ENCODE measurements at places on chromosomes 4 and X.
A peak's percentile ranks its signal among the peaks of the same experiment; 100 is the strongest.

GRCh38 chrX:147315483-147315882, 500.9 kb upstream of the CXorf51A start:
- no peak for DNase-seq

- no peak for DNase-seq
These were observed 171.6 kb upstream of the MAP3K15 start for GRCh38 chrX:19686876-19687275.

DNA sequence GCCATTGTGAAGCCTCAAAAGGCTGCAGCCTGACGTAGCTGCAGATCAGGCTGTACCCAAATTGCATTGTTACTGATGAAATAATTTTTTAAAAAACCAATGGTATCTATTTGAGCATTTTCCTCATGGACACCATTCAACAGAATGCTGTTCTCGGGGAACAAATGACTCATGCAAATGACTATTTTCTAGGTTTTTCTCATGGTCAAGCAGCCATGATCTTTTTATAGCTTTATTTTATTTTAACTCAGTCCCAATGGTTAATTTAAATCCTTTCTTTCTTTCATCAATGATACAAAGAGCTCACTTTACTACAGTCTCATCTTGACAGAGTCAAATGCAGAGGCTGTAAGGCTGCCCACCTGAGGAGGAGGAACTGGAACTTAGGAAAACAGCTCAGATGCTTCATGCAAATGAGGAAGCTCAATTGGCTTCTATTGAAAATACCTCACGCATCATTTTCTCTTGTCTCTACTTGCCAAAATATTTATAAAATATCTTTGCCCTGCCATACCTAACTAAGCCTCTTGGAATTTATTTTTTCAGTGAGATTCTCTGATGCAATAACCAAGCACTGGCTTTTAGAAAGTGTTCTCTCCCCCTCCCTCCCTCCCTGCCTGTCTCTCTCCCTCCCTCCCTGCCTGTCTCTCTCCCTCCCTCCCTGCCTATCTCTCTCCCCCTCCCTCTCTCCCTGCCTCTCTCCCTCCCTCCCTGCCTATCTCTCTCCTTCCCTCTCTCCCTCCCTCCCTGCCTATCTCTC, 81.0 kb downstream of the SORBS2 start:
- DNase-seq: peak; percentile 82

- peak; percentile 46 for DNase-seq
These were observed 136.4 kb downstream of the ZNF674 start for GRCh38 chrX:46408553-46409407.

DNA sequence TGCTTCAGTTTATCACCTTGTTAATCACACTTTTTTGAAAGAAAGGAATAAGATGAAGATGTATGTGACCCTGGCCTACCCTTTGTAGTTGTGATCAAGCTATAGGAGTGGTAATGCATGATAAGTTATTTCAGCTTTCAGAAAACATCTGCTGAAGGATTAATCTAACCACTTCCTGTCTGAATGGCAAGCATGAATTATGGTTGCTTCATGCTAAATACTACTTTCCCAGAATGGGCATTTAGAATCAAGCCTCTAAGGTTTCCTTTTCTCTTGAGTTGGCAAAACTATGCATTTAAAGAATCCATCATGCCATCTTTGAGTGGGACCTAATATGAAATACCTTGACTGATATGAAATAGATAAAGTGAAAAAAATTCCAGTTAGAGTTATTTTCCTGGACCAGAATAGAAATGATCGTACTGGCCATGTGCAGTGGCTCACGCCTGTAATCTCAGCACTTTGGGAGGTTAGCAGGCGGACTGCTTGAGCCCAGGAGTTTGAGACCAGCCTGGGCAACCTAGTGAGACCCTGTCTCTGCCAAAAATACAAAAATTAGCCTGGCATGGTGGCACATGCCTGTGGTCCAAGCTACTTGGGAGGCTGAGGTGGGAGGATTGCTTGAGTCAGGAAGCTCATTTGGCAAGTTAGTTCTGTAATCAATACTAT, 59.1 kb downstream of the ANXA3 start:
- peak; percentile 70 for DNase-seq

DNA sequence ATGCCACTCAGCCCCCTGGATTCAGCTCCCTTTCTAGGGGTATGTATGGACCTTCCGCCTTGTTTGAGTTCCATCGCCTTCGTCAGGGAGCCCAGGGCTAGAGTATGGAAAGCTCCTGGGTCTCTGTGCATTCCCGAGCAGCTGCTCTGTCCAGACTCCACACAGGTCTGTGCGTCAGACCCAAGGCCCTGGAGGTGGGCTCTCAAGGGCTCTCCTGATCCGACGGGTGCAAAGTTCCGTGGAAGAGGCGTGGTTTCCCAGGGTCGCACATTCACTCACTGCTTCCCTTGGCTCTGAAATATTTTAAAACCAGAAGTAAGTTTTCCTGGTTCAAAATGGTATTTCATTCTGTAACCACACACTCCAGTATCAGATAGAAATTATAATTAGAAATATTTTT, 863.2 kb downstream of the TRIML1 start:
- no peak for DNase-seq

GRCh38 chr4:84495118-84495793, 3.8 kb downstream of the NKX6-1 start:
- no peak for DNase-seq

DNA sequence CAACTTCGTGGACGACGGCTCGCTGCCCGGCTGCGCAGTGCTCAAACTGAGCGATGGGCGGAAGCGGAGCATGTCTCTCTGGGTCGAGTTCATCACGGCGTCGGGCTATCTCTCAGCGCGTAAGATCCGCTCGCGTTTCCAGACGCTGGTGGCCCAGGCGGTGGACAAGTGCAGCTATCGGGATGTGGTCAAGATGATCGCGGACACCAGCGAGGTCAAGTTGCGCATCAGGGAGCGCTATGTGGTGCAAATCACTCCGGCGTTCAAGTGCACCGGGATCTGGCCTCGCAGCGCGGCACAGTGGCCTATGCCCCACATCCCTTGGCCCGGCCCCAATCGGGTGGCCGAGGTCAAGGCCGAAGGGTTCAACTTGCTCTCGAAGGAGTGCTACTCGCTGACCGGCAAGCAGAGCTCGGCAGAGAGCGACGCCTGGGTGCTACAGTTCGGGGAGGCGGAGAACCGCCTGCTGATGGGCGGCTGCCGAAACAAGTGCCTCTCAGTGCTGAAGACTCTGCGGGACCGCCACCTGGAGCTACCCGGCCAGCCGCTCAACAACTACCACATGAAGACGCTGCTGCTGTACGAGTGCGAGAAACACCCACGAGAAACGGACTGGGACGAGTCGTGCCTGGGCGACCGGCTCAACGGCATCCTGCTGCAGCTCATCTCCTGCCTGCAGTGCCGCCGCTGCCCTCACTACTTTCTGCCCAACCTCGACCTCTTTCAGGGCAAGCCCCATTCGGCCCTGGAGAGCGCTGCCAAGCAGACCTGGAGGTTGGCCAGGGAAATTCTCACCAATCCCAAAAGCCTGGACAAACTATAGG, 1.5 kb downstream of the MAB21L2 start:
- peak; percentile 24 for DNase-seq

DNA sequence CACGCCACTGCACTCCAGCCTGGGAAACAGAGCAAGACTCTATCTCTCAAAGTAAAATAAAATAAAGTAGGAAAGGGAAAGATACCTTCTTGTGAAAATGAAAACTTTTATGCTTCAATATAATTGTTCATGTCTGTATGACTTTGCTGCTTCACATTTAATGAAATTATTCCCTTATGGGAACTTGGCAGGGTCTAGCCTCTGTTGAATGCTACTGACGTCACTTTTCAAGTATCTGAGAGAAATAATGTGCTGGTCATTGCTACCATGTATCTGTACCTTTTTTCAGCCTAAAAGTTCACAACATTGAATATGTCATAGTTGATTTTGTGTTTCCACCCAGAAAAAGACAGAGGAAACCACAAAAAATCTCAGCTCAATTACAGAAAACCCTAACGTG, 65.2 kb downstream of the PRDM5 start:
- peak; percentile 60 for DNase-seq

DNA sequence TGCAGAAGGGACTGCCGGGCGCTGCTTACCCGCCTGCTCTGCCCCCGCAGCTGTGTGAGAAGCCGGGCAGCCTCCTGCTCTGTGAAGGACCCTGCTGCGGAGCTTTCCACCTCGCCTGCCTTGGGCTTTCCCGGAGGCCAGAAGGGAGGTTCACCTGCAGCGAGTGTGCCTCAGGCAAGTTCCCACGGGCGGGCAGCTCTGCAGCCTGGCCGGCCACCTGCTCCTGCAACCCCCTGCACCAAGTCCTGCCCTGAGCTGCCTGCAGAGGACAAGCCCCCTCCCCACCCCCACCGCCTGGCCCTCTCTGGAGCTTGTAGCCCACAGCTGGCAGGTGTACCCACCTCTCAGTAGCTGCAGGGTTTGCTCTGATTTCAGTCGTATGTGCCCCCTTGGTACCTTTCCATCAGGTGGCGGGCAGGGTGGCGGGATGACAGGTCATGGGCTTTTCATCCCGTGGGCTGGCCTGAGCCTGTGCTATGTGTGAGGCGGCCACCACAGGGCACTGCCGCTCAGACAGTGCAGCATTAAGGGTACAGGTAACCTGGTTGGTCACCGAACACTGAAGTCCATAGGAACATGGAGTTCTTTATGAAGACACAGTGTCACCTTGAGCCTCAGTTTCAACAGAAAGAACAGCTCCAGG, 56.6 kb downstream of the NELFA start:
- no peak for DNase-seq

GRCh38 chr4:82899374-82900065, 1.0 kb upstream of the THAP9 start:
- DNase-seq: no peak

GRCh38 chrX:18549643-18550042, 122.3 kb downstream of the RS1 start:
- DNase-seq: no peak

- DNase-seq: peak; percentile 72
These were observed 2.5 kb upstream of the PDGFRA start for GRCh38 chr4:54226404-54227255.

GRCh38 chr4:145743641-145744040, 63.7 kb downstream of the C4orf51 start:
- no peak for DNase-seq

DNA sequence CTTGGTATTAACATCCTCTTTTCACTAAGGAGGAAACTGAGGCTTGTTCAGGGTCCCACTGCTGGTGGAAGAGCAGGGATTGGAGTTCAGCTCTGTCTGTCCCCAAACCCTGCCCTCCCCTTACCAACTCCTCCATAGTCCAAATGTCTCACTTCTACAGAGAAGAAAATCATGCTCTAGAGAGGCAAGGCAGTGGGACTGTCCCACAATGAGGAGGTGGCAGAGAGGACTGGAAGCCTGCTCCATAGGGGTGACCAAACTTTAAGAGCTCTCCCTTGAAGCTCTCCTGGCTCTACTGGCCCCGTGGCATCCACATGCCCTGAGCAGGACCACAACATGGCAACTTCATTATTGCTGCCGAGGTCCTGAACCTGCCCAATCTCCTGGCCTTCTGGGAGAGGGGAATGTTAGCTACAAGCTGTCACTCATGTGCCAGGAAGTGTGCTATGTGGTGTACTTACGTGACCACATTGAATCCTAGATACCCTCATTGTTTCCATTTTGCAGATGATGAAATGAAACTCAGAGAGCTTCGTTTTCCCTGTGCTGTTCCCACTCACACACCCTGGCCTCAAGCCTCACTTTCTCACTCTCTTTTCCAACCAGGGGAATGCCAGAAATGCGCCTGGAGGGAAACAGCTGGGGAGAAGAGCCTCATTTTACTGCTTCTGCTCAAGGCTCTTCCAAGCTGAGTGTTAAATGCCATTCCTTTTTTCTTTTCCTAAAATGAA, 71.5 kb downstream of the ANAPC4 start:
- peak; percentile 59 for DNase-seq

GRCh38 chrX:111521169-111521568, 9.7 kb downstream of the SERTM2 start:
- DNase-seq: peak; percentile 61

GRCh38 chr4:11628093-11628725, 199.5 kb upstream of the HS3ST1 start:
- DNase-seq: peak; percentile 40

DNA sequence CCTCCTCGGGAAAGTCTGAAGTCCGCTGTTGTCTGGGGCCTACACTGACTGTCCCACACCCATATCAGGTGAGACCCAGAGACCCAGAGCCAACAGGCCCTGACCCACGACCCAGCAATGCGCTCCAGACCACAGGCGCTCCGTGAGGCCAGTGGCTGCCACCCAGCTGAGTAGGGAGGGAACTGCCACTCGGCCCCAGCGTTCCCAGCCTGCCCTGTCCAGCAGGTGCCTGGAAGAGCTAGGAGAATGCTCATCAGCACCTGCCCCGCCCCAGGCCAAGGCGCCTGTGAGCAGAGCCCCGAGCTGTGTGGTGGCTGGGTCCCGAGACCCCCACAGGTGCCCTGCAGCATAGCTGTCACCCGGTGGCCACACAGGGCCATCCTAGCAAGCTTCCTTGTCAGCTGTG, 2.7 kb downstream of the SPON2 start:
- DNase-seq: no peak

DNA sequence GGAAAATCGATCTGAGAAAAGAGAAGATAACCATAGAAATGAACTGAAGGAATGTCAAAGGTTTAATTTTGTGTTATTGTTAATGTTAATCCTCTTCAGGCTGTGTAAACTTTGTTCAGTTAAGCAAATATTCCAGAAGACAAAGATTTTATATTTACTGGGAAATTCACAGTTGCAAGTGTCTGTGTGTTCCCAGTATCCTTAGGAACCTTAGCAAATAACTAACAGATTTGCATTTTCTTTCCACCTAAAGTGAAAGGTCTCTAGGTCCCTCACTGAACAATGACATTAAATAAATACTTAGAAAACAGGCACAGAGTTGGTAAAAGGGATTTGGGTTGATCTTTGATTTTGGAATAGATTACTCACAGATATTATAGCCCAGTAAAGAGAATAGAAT, 324.7 kb downstream of the C4orf33 start:
- DNase-seq: no peak

GRCh38 chr4:77040854-77041725, 34.7 kb downstream of the CCNI start:
- DNase-seq: peak; percentile 58

- no peak for DNase-seq
These were observed at the start of gene ARHGAP36 for GRCh38 chrX:131058136-131058868. ARHGAP36 (plus strand) TSS chrX:131058346; CDS start chrX:131081666, 23,320 bp downstream.

DNA sequence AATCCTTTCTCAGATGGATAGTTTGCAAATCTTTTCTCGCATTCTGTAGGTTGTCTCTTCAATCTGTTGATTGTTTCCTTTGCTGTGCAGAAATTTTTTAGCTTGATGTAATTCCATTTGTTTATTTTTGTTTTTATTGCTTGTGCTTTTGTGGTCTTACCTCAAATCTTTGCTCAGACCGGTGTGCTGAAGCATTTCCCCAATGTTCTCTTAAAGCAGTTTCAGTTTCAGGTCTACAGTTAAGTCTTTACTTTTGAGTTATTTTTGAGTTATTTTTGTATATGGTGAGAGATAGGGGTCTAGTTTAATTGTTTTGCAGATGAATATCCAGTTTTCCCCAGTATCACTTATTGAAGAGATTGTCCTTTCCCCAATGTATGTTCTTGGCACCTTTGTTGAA, 18.2 kb upstream of the SLC25A14 start:
- DNase-seq: no peak

All from fibroblast of skin of back (primary cell).